ENCODE measurements at places on chromosomes 3 and 15. TPM values are rescaled to one million over a fixed set of nuclear protein-coding genes. Genes with fewer than 3 reads are reported as not detected.

DNA sequence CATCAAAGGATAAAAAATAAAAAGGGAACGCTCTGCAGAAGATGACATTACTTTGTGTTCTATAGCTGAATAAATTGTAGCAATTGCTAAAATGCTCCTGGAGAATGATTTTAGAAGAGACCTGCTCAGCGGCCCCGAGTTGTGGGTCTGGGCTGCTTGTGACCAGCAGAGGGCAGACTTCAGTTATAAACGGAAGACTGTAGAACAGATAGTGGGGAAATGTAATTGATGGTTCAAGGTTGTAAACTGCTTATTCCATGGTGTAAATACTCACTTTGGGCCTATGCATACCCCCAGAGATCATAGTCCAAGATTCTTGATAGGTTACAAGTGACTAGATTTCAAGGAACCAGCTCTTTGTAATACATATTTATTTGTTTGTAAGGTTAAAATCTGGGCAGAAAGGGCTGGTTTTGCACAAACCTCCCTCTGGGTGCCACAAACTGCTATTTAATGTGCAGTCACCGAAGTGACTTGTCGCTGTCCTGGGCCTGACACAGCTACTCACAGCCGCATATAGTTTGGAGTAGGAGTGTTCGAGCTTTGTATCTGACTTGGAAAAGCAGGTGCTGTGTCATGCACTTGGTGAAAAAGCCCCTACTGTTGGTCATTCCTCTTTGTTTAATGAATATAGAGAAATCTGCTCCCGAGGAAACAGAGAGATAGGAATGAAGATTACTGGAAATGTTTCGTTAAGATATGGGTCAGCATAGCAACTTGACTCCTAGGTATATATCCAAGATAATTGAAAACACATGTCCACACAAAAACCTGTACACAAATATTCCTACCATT is 34.7 kb upstream of the NDUFB4 start:
- peak; percentile 72 for DNase-seq

- DNase-seq = no peak
Observed at GRCh38 chr3:25257026-25257425, 171.0 kb upstream of the RARB start.

- no peak for DNase-seq
Observed at GRCh38 chr15:69653306-69653705, 200.7 kb downstream of the RPLP1 start.

DNA sequence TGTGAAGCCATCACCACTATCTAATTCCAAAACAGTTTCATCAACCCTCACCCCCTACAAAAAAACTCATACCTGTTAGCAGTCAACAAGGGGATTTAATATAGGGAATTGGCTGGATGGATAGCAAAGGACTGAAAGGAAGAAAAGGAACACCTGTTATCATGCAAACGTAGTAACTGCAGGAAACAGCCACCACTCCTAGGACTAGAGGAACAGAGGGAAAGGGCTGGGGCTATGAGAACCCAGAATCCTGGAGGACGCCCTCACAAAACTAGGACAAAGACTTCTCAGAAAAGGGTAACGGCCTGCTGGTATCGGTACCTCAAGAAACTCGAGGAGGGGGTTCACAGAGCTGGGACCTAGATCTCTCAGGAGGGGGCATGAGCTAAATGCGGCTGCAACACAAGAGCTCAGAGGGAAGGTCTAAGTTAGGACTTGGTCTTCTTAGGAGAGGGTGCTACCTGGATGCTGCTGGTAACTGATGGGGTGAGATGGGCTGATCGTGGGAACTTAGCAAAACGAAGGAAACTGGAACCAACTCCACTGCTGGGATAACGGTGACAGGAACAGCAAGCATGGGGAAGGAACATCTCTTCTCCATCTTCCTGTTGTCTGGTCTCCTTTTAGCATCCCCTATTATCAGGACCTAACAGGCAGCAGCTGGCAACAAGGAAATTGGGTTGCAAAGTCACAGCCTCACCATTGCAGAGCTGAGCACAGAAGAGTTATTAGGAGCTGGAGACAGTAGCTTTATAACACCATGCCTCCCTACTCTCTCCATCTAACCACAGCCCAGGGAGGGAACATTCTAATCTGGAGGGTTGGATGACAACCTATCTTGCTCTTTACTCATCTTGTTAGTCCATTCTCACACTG is 147.7 kb downstream of the UACA start:
- DNase-seq = no peak

ALG1L2 gene
- 4.0 TPM for total RNA-seq

KLHL40 gene
- not detected for total RNA-seq

PPM1L gene
- total RNA-seq = 27.9 TPM

MINAR1 gene
- total RNA-seq = 0.43 TPM
